Esophagus muscularis mucosa (tissue), 4 donors: ENCODE measurements at places on chromosomes 3 and 15. TPM values are rescaled to one million over a fixed set of nuclear protein-coding genes. Genes with fewer than 3 reads are reported as not detected.
A peak's percentile ranks its signal among the peaks of the same experiment; 100 is the strongest.

CLCN2 gene
- total RNA-seq, result 3.4 TPM

ZNF501 gene
- 5.1 TPM for total RNA-seq

GPR149 gene
- not detected for total RNA-seq

GRCh38 chr3:73314151-73314951 lies 252.9 kb downstream of the EBLN2 start:
- no peaks in the 10 kb centered on the region for H3K27me3 ChIP-seq
- H3K4me1 ChIP-seq, result no peaks in the 10 kb centered on the region
- H3K4me3 ChIP-seq, result no peak overlapping the region
- no peak overlapping the region for H3K27ac ChIP-seq

DNA sequence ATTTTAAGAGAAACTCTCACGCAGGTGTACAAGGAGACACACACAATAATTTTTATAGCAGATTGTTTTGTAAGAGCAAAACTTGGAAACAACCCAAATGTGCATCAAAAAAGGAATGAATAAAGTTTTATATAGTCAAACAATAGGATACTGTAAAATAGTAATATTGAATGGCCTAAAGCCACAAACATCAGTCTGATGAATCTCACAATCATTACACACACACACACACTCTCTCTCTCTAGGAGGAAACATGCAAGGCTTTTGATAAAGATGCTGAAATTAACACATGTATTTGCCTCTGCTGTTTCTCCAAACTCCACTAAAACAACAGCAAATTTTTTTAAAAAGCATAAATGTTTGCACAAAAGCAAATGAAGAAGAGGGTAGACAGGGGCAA lies 37.3 kb downstream of the ADIPOQ start:
- DNase-seq, result no peak
- no peaks in the 10 kb centered on the region for H3K27me3 ChIP-seq
- H3K4me3 ChIP-seq, result no peak overlapping the region
- H3K36me3 ChIP-seq, result no peaks in the 10 kb centered on the region
- H3K27ac ChIP-seq, result no peak overlapping the region

- H3K27ac ChIP-seq, result no peak overlapping the region
- peaks cover 17% of the 10 kb centered on the region for H3K4me1 ChIP-seq
- H3K36me3 ChIP-seq, result no peaks in the 10 kb centered on the region
- no peaks in the 10 kb centered on the region for H3K27me3 ChIP-seq
- no peak overlapping the region for H3K4me3 ChIP-seq
These were observed 13.8 kb downstream of the DENND4A start for GRCh38 chr15:65778269-65778668.

- no peaks in the 10 kb centered on the region for H3K27me3 ChIP-seq
- H3K4me3 ChIP-seq, result no peak overlapping the region
- H3K27ac ChIP-seq, result no peak overlapping the region
- H3K36me3 ChIP-seq, result no peaks in the 10 kb centered on the region
- no peak for DNase-seq
These were observed 613.3 kb upstream of the GOLIM4 start for GRCh38 chr3:168709073-168709472.

DNA sequence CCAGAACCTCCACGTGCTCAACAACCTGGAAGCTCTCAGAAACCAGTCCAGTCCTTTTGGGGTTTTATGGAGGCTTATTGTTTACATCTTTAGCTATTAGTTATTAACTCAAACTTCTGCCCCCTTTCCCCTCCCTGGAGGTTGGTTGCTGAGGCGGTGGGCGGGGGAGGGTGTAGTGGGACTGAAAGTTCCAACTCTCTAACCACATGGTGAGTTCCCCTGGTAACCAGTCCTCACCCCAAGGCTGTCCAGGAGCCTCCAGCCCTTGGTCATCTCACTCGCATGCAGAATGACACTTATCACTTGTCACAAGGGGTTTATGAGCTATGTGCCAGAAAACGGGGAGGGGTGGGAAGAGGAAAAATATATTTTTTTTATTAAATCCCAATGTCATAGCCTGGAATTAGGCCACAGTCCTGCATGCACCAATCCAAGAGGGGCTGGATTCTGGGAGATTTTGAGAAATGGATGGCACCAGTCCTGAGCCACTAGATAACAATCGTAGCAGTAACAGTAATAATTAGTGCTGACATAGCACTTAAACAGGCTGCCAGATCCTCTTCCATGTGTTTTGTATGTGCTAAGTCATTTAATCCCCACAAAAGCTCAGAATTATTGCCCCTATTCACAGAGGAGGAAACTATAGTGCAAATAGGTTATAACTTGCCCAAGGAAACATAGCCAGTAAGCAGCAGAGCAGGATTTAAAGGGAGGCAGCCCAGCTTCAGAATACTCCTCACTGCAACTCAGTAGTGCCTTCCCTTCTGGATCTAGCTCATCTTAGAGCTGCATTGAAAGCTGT lies 85.7 kb downstream of the CRYGS start:
- H3K4me1 ChIP-seq, result no peaks in the 10 kb centered on the region
- no peaks in the 10 kb centered on the region for H3K27me3 ChIP-seq
- H3K36me3 ChIP-seq, result no peaks in the 10 kb centered on the region

GRCh38 chr3:16378920-16379319 lies 113.9 kb downstream of the OXNAD1 start:
- peaks cover 27% of the 10 kb centered on the region for H3K36me3 ChIP-seq
- no peaks in the 10 kb centered on the region for H3K27me3 ChIP-seq
- H3K4me3 ChIP-seq, result no peak overlapping the region
- H3K4me1 ChIP-seq, result peaks cover 71% of the 10 kb centered on the region
- peak overlapping the region; percentile 82 for H3K27ac ChIP-seq
